ENCODE measurements at places on chromosomes 5 and 9.

DNA sequence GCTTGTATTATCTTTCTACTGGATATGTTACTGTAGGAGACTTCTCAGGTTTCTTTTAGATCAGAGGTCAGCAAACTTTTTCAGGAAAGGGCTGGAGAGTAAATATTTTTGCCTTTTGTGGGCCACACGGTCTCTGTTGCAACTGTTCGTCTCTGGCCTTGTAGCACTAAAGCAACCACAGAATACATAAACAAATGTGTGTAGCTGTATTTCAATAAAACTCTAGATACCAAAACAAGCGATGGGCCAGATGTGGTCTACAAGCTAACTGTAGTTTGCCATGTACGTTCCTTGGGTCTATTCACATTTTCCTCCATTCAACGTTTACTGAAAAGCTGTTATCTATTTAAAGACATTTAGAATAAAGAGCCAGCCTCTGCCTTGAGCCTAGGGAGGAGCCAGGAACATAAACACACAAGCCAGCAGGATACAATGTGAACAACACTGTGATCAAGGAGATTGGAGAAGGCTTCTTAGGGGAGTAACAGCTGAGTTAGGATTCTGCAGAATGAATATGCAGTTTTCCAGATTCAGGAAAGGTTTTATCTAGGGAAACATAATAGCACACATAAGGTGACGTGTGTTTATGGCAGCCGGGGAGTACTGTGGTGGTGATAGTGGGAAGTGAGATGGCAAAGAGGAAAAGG is 33.0 kb upstream of the HOMER1 start:
- peak; percentile 62 for DNase-seq

GRCh38 chr5:151664694-151665585 is 21.8 kb downstream of the SPARC start:
- peak; percentile 80 for DNase-seq

GRCh38 chr5:64417390-64417789 is 88.4 kb upstream of the RGS7BP start:
- DNase-seq: no peak

DNA sequence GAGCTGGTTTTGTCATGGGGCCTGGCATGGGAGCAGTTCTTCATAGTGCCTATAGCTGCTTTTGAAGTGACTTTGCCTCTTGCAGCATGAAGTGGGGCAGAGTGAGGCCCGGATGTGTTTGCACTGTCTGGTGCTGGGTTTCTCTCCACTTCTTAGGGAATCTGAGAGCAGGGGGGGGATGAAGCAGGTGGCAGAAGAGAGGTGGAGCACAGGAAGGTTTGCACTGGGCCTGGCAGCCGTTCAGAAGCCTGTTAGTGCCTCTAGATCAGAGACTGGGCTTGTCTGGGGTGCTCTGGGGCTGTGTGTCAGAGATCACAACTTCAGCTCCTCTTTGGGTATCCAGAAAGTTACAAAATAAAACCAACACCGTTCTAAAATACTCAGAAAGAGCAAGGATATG is 18.4 kb downstream of the USP20 start:
- no peak for DNase-seq

- no peak for DNase-seq
Measured at GRCh38 chr5:166165596-166165995, 2125.8 kb upstream of the WWC1 start.

DNA sequence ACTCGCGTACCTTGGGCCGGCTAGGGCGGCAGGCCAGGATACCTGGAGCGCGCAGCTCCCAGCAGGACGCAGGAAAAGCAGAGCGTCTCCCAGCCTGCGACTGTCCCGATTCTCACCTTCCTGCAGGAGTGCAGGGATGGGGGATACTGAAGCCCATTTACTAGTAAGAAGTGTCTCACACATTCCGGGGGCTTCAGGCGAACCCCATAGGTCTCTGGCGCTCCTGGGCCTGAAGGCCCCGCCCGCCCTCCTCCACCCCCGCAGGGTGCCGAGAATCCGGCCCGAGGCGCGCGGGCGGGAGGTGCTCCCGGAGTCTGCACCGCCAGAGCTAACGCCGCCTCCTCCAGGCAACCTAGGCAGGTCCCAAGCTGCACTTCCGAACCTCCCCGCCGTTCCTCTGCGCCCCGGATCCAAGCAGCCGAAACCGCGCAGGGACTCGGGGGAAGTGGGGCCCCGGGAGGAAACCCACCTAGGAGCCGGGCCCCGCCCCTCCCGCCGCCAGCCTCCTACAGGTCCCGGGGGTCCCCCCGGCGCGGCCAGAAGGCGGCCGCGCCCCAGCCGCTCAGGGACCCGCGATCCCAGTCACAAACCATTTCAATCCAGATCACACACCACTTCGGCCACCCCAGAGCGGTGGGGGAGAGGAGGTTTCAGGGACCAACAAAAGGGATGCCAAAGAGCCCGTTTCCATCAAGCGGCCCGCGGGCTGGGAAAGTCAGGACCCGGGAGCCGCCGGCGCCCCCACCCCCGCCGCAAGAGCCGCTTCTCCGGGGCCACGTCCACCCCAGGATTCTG is 1.2 kb downstream of the ROR2 start:
- no peak for DNase-seq

GRCh38 chr9:124628741-124629140 is 121.5 kb upstream of the NR5A1 start:
- no peak for DNase-seq

GRCh38 chr9:94951324-94952135 is 225.0 kb downstream of the AOPEP start:
- DNase-seq: peak; percentile 69

DNA sequence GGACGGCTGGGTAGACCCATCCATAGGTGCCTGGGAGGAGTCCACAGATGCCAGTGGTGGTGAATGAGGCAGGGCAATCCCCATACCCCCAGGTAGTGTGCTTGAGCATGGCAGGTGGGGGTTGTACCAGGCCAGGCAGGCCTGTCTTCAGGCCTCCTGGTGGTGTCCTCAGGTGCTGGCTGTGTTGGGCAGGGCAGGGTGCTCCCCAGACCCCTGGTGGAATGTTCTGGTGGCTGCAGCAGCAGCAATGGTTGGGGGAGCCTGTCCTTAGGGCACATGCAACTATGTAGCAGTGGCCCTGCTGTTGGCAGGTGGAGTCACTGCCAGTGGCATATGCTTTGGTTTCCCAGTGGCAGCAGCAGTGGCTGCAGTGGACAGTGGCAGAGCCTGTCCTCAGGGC is 10.0 kb downstream of the ALG2 start:
- no peak for DNase-seq

- DNase-seq: no peak
Measured at GRCh38 chr5:125205601-125206225, 459.3 kb upstream of the ZNF608 start.

GRCh38 chr9:107363516-107364152 is 80.6 kb downstream of the RAD23B start:
- no peak for DNase-seq

DNA sequence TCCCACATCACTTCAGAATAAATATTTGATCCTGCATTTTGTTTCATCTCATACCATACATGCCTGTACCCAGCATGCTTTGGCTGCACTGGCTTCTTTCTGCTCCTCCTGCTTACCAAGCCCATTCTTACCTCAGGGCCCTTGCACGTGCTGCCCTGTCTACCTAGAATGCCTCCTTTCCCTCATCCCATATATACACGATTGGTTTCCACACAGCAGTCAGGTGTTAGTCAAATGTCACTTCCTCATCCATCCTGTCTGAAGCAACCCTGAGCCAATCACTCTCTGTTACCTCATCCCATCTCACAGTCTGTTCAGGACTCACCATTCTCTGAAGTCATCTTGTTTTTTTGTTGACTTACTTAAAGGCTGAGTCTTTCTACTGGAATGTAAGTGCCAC is 30.3 kb downstream of the CAST start:
- DNase-seq: no peak

- no peak for DNase-seq
Measured at GRCh38 chr9:98506422-98507054, 202.2 kb downstream of the GABBR2 start.

DNA sequence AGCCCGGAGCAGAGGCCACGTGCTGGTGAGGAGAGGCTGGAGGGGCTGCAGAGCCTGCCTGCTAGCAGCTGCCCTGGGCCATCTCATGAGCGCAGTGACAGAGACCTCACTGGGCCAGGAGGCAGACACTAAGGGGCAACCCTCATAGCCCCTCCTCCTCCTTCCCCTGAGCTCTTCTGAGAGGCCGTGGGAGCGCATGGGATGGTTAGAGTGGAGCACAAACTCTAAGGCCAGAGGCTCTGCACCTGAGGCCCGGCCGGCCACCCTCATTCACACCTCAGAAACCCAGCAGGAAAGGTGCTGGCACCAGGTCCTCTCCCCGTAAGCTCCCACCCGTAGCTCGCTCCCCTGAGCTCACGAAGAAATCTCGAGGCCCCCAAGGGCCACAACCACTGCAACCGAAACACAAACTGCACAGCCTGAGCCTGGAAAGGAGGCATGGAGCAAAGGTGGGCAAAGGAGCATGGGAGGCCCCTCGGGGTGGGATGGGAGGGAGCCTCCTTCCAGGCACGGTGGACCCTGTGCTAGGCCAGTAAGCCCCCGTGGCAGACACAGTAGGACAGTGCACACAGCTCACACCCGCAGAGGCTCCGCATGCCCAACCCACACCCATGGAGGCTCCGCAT is 17.7 kb downstream of the CAMSAP1 start:
- DNase-seq: no peak

DNA sequence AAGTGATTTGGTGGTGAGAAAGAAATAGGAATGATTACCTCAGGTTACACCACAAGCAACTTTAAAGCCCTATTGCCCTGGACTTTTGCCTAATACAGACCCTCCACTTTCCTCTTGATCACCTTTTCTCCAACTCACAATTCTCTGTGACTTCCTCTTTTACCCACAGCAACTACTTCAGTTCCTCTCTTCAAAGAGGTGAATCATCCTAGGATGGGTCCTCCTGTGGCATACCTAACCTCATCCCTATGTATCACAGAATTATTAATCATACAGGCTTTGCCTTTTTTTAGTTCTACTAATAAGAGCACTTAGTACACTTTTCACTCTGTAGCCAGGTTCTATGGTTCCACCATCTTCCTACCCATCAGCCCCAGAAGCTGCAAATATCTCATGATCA is 19.6 kb upstream of the INSL6 start:
- no peak for DNase-seq

DNA sequence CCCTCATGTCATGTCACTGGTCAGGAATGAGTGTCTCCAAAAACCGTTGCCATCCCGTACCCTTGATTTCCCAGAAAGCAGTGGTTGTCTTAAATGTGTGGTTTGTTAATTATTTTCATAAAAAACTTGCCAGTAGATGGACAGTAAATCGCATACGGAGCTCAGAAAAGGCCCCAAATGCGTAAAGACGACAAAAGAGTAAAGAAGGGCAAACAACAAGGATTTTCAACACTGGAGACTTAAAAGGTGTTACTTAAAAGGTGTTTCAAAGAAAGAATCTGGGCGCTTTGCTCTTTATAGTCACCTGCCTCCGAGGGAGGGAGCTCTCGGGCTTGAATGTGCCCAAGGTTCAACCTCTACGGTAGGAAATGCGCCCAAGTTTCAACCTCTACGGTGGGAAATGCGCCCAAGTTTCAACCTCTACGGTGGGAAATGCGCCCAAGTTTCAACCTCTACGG is 734 bp downstream of the KIF27 start:
- DNase-seq: peak; percentile 56

GRCh38 chr5:169648725-169649310 is 11.7 kb downstream of the DOCK2 start:
- no peak for DNase-seq

GRCh38 chr5:74693191-74693590 is 8.2 kb downstream of the HEXB start:
- no peak for DNase-seq

DNA sequence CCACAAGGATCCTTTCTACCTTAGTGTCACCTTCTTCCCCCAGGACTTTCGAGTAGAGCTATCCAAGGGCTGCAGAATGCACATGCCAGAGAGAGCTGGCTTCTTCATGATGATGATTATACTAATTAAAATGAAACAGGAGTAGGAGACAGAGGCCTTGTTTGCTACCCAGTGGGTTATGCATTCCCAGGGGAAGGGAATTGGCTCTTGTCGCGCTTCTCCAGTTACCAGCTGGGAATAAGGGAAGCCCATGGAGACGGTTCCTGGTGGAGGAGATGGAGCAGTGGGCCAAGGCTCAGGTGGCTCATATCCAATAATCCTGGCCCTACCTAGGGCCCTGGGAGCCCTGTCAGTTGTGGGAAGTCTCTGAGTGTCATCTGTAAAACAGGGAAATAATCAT is 65.1 kb downstream of the WWC1 start:
- DNase-seq: no peak

GRCh38 chr9:87148331-87149104 is 201.2 kb upstream of the GAS1 start:
- DNase-seq: peak; percentile 93

DNA sequence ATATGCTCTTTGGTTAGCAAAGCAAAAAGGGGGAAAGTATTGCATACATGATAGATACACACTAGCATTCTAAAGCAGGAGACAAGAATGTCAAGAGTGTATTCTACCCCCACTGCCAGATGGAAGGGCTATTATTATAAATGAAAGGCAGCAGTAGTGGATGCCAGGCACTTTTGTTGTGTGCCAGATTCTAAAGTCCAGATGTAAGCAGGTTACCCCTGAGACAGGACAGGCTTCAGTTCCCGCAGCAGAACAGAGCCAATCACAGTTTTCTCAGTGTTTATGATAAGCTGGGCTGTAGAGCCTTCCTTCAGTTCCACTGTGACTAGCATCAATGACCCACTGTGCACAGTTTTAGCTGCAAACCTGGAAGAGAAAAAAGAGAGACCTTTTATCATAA is 226.6 kb upstream of the TBCA start:
- DNase-seq: no peak

- no peak for DNase-seq
Measured at GRCh38 chr5:117315170-117315569, 740.5 kb upstream of the SEMA6A start.

GRCh38 chr5:175696139-175696854 is 38.4 kb downstream of the HRH2 start:
- no peak for DNase-seq

Measured in myocyte (in vitro differentiated cells).